ENCODE measurements at places on chromosomes 2 and 18. TPM values are rescaled to one million over a fixed set of nuclear protein-coding genes. Genes with fewer than 3 reads are reported as not detected.
A peak's percentile ranks its signal among the peaks of the same experiment; 100 is the strongest.

Gene TMEM247
- total RNA-seq: not detected

Gene CNGA3
- total RNA-seq: not detected

GRCh38 chr2:63614448-63614968, 25.7 kb downstream of the MDH1 start:
- DNase-seq: peak; percentile 61

GRCh38 chr18:57807336-57808117, 4.4 kb upstream of the ATP8B1 start:
- DNase-seq: peak; percentile 82

DNA sequence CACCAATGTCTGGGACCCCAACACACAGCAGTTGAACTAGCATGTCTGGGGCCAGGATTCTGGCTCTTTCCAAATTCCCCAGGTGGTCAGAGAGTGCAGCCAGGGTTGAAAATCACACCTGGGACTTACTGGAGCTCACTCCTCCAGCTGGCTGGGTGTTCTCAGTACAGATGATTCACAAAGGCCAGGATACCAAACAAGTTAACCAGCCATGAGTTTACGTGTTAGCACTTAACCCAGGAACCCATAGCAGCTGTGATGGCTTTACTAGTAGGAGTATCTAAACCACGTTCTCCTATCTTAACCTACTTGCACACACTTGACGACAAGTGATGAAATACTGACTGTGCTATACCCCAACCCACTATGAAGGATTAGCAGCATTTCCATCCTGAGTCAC, 222.8 kb downstream of the FBXO15 start:
- DNase-seq: peak; percentile 65

DNA sequence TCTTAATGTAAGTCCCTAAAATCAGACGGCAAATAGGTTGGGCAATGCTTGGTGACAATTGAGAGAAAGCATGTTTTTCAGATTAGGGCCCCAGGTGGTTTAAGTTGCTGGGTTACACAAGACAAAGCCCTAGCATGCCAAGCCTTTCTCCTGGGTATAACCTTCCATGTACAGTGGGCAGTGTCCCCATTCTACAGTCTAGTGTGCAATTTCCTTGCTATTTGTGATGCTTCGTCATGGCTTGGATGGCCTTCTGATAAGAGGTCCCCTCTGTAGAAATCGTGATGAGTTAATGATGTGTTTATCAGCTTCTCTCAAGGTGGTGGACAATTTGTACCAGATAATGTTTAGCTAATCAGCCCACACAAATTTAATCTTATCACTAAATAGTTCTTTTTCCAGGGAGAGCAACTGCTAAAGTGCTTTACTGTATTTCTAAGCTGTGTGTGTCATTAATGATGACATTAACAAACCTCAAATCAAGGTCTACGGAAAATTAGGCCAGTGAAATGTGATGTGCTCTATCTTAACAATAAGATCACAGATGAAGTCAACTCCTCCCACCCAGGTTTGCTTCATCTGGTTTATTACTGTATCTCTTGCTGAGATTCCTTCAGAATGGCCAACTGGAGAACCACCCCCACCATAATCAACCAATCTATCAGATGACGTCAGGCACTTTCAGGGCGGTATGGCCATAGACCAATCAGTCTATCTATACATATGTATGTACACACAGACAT, 61.7 kb downstream of the PLB1 start:
- no peak for DNase-seq

Gene NYAP2
- total RNA-seq: not detected

Gene CYTIP
- not detected for total RNA-seq

Gene FEV
- not detected for total RNA-seq

Gene VAMP5
- 27.8 TPM for total RNA-seq

- peak; percentile 85 for DNase-seq
Observed at GRCh38 chr2:196336207-196336606, 164.8 kb upstream of the STK17B start.

- DNase-seq: peak; percentile 93
Observed at GRCh38 chr2:237073552-237073951, 12.1 kb upstream of the COPS8 start.

- no peak for DNase-seq
Observed at GRCh38 chr2:71720283-71720560, 266.9 kb downstream of the DYSF start.

DNA sequence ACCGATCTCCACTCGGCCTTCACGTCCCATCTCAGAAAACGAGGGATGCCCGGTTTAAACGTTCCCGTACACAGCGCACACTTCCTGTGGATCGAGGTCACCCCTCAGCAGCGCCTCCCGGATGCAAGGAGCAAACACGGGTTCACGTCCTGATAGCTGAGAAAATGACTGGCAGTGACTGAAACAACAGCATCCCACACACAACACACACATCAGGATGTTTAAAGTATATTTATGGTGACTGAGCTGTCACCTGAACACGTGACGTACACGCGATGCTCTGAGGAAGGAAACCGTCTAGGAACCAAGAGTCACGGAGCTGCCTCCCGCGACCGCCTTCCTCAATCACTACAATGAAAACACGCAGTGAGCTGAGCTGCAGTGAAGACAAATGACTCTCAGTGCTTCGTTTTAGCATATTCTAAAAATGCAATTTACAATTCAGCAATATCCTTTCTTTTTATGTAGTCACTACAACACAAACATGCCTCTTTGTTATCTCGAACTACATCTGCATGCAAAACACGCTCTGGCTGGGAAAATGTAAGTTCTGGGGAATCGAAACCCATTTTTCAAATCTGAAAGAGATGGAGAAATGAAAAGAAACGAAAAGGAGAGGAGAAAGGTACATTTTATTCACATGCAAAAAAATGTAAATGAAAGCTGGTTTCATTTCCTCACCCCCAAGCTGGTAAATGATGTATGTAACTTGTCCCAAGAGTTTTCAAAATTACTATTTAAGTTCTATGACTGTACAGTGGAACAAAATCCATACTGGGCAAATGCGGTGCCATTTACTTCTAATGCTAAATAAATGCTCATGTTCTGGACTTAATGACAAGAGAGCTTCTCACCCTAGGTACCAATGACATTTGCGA, 19.8 kb downstream of the HDAC4 start:
- DNase-seq: no peak

Gene PJVK
- 0.72 TPM for total RNA-seq

- DNase-seq: no peak
Observed at GRCh38 chr2:235007664-235008457, 56.0 kb downstream of the SH3BP4 start.

GRCh38 chr2:162013514-162014475, 60.2 kb downstream of the DPP4 start:
- no peak for DNase-seq

- DNase-seq: peak; percentile 40
Observed at GRCh38 chr2:26245810-26246209, 1.1 kb downstream of the HADHB start.

Gene ACTG2
- 349 TPM for total RNA-seq

DNA sequence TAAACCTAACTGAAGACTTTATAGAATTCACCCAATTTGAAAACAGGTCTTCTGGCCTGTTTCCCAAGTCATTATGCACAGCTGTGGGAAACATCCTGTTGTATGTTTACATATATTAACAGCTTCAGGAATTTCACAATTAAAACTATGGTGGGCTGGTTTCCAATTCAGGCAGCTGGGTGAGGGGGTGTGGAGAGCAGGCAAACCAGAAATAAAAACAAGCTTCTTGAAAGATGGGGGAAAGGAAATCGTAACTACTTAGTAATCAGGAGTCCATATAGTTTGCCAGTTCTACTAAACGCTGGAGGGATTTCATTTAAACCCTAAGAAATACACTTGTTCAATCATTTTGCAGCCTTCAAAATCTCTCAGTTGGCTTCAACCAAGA, 22.8 kb downstream of the ATP8B1 start:
- DNase-seq: peak; percentile 57

Data from IMR-90 (cell line).